ENCODE measurements at places on chromosomes 4 and X.
A peak's percentile ranks its signal among the peaks of the same experiment; 100 is the strongest.

GRCh38 chrX:95059909-95060308 lies 1385.9 kb downstream of the FAM133A start:
- DNase-seq, result no peak

DNA sequence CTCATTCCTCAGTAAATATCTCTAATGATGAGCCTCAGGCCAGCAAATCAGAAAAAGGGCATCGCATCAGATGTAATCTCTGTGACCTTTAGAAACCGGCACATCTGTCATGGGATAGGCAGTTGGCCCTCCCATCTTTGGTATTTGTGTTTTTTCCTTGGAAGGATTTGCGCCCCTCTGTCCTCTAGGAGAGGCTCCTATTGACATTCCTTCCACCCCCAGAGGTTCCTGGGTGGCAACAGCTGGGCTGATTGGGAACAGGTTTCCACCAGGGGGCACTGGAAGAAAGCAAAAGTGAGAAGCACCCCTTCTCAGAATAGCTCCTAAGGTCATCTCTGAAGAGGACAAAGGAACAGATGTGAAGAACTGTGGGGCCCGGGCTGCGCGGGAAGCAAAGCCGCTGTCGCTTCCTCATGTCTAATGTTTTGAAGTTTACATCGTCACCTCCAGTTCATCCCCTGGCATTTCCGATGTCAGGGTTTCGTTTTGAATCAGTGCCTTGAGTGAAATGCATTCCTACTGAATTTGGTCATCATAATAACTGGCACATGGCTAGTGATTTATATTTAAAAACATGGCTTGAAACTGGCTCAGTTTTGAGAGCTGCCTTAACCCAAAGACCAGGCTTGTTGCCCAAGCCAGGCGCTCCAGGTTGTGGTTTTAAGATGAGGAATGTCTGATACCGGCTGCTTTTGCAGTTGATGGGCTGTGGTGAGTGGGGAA lies 6.2 kb downstream of the TXK start:
- DNase-seq, result peak; percentile 77

DNA sequence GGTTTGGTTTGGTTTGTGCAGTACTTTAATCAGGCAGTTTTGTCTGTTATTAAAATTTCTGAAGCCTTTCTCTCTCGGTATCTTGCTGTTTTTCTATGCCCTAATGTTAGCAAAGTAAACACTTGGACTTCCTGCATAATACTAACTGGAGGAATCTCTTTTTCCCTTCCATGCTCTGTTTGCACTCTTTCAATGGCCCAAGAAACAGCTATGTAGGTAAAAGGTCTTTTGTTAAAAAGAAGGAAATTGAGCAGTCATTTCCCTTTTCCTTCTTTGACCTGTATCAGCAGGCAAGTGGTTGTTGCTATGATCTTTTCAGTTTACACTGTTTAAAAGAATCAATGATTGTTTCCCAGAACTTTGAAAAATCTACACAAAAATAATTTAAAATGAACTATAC lies 82.7 kb downstream of the CCSER1 start:
- DNase-seq, result no peak

- no peak for DNase-seq
Observed at GRCh38 chr4:177070533-177071058, 239.1 kb upstream of the NEIL3 start.

DNA sequence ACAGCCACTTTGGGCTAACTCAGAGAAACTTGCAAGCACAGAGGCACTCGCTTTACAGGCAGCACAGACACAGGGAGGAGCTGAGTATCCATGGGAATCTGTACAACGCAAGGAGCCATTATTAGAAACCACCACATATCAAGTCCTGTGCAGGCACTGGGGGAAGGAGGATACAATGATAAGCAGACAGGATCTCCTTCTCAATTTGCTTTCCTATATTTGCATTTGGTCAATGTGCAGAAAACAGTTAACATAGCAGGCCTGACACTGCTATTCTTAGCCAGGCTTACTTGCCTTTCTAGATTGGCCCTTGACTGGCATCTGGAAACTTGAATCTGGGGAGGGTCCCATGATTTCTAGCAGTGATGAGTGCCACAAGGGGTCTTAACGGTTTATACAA lies 65.8 kb downstream of the TEC start:
- DNase-seq, result no peak

DNA sequence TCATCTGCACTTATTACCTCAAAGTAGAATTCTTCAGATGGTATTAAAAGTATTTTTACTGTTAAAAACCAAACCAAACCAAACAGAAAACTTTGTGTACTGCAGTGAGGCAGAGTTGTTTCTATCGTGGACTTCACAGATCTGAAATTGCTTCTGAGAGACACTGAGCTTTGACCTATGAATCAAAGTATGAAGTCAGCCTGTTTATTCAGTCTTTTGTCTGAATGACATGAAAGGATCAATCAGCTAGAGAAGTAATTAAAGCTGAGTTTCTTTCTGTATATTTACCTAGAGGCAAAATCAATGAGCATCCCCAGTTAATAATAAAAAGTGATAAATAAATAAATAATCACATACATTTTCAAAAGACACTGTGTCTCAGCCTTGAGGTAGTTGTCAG lies 2121.0 kb downstream of the PCDH7 start:
- no peak for DNase-seq

GRCh38 chr4:2827874-2828751 lies 15.5 kb upstream of the ADD1 start:
- no peak for DNase-seq

- no peak for DNase-seq
Observed at GRCh38 chr4:15427161-15427560, 672 bp upstream of the C1QTNF7 start.

GRCh38 chr4:8556341-8557150 lies 23.6 kb upstream of the GPR78 start:
- DNase-seq, result no peak

DNA sequence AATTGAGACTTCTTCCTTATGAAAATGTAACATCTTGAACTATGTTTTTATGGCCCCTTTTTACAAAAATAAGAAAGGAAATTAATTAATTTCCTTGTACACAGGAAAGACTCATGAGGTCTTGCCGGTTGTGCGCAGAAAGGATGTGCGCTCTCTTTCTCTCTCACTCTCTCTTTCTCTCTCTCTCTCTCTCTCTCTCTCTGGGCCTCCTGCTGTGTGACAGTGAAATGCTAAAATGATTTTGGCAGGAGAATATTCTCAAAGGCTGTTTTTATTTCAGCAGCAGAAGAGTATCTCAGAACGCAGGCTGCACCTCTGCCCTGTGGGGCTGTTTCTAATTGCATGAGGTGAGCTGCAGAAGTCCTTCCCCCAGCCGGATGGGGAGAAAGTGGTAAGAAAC lies 349.0 kb downstream of the MID1IP1 start:
- no peak for DNase-seq

DNA sequence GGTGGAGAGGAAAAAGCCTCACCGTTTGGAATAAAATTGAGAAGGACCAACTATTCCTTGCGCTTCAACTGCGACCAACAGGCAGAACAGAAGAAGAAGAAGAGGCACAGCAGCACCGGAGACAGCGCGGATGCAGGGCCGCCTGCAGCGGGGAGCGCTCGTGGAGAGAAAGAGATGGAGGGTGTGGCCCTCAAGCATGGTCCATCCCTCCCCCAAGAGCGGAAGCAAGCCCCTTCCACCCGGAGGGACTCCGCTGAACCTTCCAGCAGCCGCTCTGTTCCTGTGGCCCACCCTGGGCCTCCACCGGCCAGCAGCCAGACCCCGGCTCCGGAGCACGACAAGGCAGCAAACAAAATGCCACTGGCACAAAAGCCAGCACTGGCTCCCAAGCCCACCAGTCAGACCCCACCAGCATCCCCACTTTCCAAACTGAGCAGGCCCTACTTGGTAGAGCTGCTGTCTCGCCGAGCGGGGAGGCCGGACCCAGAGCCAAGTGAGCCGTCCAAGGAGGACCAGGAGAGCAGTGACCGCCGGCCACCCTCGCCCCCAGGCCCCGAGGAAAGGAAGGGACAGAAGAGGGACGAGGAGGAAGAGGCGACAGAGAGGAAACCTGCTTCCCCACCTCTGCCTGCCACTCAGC lies 71.2 kb downstream of the AASDH start:
- no peak for DNase-seq

GRCh38 chrX:7215842-7216241 lies 67.9 kb upstream of the PUDP start:
- DNase-seq, result no peak

DNA sequence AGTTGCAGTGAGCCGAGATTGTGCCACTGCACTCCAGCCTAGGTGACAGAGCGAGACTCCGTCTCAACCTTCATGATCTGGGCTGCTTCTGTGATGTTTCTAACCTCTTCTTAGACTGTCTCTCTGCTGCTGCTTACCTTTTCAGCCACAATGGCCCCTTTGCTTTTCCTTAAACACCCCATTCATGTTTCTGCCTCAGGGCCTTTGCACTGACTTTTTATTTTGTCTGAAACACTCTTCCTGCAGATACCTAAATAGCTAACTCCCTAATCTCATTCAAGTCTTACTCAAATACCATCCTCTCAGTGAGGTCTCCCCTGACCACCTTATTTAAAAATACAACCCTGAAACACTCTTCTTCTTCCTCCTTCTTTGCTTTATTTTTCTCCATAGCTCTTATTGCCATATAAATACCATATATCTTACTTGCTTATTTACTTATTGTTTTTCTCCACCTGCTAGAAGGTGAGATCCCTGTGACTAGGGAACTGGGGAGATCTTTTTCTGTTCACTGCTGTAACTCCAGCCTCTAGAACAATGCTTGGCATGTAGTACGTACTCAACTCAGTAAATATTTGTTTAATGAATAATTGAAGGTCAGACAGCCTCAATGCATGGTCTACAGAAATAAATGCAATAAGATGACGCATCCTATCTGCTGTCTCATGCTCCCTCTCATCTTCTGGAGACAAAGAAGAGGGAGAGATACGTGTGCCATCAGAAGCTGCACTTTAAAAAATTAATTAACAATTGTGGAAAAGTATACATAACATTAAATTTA lies 43.8 kb upstream of the SETD7 start:
- no peak for DNase-seq

GRCh38 chr4:2923141-2923551 lies 40.1 kb downstream of the NOP14 start:
- DNase-seq, result peak; percentile 23

DNA sequence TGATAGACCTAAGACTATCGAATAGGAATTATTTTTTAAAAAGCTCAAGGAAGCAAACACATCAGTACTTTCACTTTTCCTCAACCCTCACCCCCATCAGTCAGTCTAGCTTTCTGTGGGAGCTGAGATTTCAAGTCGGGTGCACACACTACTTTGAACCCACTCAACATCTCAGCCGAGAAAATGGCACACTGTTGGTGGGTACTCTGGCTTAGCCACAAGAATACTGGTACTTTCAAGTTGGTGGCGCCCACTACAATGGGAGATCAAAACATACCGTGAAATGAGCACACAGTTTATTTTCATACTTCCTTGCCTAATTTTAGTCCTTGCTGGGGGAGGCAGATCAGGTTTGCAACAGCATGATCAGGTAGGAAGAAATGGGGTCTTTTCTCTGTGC lies 10.2 kb downstream of the CD40LG start:
- no peak for DNase-seq

- no peak for DNase-seq
Observed at GRCh38 chrX:120137439-120137838, 21.0 kb upstream of the RHOXF2 start.

DNA sequence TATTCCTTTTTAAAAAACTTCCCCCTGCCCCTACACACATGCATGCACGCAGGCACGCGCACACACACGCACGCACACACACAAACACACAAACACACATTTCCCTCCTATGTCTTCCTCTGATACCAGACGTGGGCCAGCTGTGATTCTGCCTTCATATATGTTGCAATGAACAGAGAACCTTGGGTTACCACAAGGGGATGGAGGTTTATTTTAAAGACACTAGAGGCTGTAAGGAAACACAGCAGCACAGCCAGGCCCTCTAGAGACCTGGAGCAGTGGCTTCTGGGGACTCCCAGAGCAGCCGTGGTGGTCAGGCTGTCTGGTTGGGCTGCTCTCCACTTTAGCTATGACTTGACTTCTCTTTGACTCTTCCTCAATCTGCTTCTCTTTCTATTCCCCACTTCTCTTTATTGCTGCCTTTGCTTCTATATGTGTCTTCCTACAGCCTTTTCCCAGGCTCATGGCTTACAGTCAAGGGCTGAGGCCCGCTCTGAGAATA lies 3.2 kb upstream of the TLR10 start:
- peak; percentile 40 for DNase-seq

GRCh38 chrX:20753076-20753475 lies 486.4 kb upstream of the RPS6KA3 start:
- no peak for DNase-seq

GRCh38 chr4:84799318-84799717 lies 167.2 kb downstream of the WDFY3 start:
- no peak for DNase-seq

DNA sequence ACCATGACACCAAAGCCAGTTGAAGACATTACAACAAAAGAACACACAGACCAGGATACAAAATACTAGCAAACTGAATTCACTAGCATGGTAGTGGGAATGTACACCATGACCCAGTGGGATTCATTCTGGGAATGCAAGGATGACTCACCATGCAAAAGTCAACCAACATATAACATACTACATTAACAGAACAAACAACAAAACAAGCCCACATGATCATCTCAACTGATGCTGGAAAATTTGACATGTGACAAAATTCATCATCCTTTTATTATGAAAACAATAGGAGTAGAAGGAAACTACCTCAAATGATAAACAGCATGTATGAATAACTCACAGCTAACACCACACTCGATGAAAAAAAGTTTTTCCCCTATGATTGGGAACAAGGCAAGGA lies 190.2 kb downstream of the DCLK2 start:
- DNase-seq, result no peak

GRCh38 chr4:83381173-83381572 lies 46.5 kb upstream of the HPSE start:
- DNase-seq, result no peak

DNA sequence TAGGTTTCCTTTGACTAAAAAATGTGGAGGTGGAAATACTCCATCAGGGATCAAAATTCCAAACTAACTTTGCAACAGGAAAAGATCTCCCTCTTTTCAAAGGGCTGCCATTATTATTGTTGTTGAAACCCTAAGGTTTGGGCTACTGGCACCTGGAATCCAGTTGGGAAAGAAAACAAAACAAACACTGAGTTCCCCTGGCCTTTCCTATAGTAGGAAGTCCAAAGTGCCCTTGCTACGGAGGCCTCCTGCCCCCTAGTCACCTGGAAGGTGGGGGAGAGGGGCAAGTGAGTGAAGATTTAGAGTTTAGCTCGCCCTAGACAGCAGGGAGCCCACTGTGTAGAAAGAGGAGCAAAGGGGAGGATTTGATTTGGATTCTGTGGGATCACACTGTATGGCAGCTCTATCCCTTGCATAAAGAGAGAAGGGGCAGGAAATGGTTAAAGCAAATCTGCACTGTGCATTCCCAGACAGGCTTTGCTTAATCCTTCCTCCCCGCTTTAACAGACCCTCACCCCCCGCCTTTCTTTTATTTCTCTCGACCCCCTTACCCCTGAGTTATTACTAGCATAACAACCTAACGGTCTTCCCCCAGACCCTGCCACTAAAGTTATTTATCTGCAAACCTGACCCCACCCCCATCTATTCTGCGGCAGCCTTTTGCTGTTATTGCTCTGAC lies 627 bp upstream of the FAT4 start:
- DNase-seq, result no peak

DNA sequence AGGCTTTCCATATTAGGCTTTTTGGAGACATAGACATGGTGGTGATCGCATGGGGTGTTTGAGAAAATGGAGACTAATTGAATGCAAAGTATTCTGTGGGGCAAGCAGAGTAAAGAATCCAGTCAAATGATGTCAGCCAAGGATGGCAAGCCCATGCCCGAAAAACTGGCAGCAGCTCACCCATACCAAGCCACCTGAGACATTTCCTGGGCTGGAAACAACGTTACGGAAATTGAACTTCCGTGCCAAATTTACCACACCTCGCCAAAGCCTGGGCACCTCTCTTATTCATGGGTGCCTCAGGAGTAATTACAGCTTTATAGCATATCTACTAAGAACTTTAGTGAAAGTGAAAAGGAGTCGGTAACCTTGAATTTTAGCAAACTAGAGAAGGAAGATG lies 166.4 kb downstream of the CBR4 start:
- DNase-seq, result no peak

Data from CD4-positive, alpha-beta T cell treated with Interferon alpha-2 for 1 hour (primary cell).